ENCODE measurements at places on chromosomes 4 and X.
A peak's percentile ranks its signal among the peaks of the same experiment; 100 is the strongest.

DNA sequence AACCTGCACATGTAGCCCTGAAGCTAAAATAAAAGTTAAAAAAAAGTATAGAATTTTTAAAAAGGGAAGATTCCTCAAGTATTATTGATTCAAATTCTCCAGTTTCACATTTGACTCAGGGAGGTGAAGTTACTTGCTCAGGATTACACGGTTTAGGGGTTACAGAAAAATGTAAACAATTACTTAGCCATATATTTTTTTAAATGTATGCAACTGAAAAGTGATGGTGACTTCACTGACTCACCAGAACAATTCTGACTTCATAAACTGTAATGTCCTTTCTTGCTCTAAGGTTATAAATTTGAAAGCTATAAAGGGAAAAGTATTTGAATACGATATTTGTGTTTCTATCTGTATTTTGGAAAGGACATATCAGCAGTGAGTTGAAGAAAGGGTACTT lies 371.2 kb downstream of the SPRY1 start:
- no peak for DNase-seq

DNA sequence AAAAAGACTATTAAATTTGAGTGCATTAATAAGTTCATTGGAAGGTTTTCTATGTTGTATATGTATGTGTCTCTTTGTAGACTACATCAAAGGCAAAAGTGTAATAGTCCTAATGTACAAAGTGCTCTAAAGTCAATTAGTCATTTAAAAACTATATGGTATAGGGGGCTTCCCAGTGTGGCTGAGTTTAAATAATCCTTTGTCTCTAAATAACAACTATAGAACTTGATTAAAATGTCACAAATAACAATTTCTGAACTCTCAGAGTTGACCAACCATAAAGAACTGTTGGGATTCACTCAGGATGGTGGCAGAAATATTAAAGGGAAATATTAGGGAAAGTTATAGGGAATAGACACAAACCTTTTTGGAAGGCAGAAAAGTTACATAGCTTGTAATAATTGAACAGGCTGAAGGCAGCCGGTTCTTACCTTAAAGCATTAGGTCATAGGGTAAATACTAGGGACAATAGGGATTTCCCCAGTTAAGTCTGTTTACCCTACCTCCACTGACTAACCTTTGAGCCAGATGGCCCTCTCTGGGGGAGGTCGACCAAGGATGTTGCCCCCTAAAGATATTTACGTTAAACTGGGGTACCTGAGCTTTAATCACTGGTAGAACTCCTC lies 1054.2 kb downstream of the ARAP2 start:
- no peak for DNase-seq

DNA sequence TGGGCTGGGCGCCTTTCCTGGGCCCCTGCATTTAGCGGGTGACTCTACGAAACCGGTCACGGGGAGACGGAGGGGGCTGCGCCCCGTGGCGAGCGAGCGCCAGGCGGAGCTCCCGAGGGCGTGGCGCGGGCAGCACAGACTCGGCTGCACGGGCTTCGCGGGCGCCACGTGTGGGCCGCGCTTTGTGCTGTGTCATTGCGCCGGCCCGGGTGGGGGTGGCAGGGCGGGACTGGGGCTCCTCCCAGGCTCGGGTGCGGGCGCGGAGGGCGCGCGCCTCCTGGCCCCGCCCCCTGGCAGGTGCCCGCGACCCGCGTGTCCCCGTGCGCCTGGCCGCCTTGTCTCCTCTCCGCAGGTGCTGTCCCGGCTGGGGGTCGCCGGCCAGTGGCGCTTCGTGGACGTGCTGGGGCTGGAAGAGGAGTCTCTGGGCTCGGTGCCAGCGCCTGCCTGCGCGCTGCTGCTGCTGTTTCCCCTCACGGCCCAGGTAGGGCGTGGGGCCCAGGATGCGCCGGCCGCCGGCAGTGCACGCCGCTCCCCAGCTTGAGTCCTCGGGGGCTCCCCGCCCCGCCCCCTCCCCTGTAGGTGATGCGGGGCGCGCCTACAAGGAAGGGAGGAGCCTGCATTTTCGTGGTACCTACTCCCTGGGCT lies 651 bp downstream of the UCHL1 start:
- peak; percentile 66 for DNase-seq

- peak; percentile 38 for DNase-seq
These were observed 22.2 kb downstream of the PRDM8 start for GRCh38 chr4:80219301-80220025.

- DNase-seq, result no peak
These were observed 243.7 kb downstream of the TENM3 start for GRCh38 chr4:182486881-182487280.

DNA sequence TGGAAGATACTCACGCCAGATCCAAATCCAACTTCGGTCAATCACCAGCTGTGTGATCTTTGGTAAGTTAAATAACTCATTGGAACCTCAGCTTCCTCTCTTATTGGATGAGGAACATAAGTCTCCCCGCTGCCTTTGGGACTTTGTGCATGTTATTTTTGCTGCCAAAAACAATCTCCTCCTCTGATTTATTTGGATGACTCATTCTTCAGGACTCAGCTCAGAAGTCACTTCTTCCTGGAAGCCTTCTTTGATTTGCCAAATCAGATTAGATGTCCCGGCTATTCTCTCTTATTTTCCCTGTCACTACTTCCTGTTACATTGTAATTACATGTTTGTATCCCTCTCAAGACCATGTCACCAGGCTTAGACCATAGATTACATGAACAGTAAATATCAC lies 138.0 kb upstream of the BOD1L1 start:
- no peak for DNase-seq

GRCh38 chr4:100081491-100081890 lies 108.8 kb downstream of the DDIT4L start:
- no peak for DNase-seq

All from nephron progenitor cell (in vitro differentiated cells).